ENCODE measurements at places on chromosomes 5 and 9.

DNA sequence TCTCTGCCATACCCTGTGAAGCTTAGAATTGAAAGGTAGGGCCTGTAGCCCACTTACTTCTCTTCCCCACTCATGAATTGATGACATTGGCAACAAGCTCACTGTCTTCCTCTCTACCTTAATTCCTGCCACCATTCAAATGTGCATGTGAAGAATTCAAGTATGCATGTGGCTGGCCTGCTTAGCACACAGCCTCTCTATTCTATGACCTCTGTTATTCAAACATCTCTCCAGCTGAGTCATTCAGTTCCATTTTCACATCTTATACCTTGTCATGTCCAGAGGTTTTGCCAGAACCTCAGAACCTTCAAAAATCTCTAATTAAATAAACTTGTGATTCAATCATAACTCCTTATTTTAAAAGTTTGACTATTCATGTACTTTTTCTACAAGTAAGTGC lies 114.7 kb upstream of the MAN2A1 start:
- H3K36me3 ChIP-seq, result no peaks in the 10 kb centered on the region
- H3K4me3 ChIP-seq, result no peak overlapping the region
- no peak for DNase-seq
- no peak overlapping the region for H3K27ac ChIP-seq
- H3K27me3 ChIP-seq, result no peaks in the 10 kb centered on the region

GRCh38 chr9:92635760-92636159 lies 34.2 kb downstream of the IPPK start:
- H3K4me1 ChIP-seq, result no peaks in the 10 kb centered on the region
- H3K27ac ChIP-seq, result no peak overlapping the region
- DNase-seq, result no peak
- H3K4me3 ChIP-seq, result no peak overlapping the region

- H3K27me3 ChIP-seq, result no peaks in the 10 kb centered on the region
- peaks cover 95% of the 10 kb centered on the region for H3K4me1 ChIP-seq
- no peak overlapping the region for H3K27ac ChIP-seq
- H3K36me3 ChIP-seq, result no peaks in the 10 kb centered on the region
- H3K4me3 ChIP-seq, result no peak overlapping the region
- DNase-seq, result no peak
Measured at GRCh38 chr5:119316906-119317305, 38.9 kb upstream of the TNFAIP8 start.

DNA sequence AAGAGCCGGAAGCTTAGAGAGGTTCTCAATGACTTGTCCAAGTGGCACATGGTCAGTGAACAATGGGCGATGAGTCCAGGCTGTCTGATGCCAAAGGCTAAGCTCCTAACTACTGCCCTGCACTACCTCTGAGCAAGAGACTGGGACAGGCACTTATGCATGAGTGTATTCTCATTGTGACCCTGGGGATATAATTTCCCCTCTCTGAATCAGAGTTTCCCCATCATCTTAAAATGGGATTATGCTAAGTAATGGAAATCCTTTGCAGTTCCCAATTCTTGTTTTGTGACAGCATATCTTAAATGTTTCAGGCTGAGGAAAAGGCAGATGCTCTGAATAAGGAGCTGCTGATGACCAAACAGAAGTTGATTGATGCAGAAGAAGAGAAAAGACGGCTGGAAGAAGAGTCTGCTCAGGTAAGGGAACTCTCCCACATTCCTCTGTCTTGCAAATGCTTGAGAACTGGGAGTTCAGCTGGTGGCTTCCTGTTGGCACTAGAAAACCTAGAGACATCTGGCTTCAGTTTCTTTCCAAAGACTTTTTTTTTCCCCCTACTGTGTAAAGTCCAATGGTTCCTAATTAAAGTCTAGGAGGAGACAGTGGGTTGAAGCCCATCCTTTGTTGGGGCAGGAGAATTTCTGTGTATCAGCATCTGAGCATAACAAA lies 64.1 kb downstream of the GPR21 start:
- no peak overlapping the region for H3K27ac ChIP-seq
- DNase-seq, result no peak

- no peaks in the 10 kb centered on the region for H3K4me1 ChIP-seq
- H3K27me3 ChIP-seq, result no peaks in the 10 kb centered on the region
- H3K4me3 ChIP-seq, result no peak overlapping the region
- H3K27ac ChIP-seq, result no peak overlapping the region
- no peak for DNase-seq
- H3K36me3 ChIP-seq, result no peaks in the 10 kb centered on the region
Measured at GRCh38 chr9:87451149-87451548, 46.5 kb upstream of the DAPK1 start.

DNA sequence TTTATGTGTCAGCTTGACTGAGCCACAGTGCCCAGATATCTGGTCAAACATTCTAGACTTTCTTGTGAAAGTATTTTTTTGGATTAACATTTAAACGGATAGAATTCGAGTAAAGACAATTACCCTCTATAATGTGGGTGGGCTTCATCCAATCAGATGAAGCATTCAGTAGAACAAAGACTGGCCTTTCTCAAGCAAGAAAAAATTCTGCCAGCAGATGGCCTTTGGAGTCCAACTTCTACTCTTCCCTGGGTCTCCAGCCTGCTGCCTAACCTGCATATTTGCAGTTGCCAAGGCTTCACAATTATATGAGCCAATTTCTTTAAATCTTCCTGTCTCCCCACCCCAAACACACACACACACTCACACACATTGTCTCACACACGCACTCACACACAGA lies 86.4 kb downstream of the MED10 start:
- no peaks in the 10 kb centered on the region for H3K27me3 ChIP-seq
- no peak overlapping the region for H3K4me3 ChIP-seq
- H3K27ac ChIP-seq, result no peak overlapping the region
- H3K36me3 ChIP-seq, result no peaks in the 10 kb centered on the region
- no peaks in the 10 kb centered on the region for H3K4me1 ChIP-seq

DNA sequence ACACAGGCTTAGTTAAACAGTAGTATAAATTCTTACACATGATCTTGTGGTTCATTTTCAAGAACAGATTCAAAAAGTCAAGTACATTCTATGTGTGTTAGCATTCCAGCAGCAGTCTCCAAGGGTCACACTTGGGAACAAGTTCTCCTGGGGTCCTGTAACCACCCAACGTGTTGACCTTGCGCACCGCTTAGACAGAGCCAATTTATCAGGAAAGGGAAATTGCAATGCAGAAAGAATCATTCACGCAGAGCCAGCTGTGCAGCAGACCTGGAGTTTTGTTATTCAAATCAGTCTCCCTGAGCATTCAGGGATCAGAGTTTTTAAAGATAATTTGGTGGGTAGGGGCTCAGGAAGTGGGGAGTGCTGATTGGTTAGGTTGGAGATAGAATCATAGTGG lies 8.5 kb upstream of the RXFP3 start:
- no peaks in the 10 kb centered on the region for H3K27me3 ChIP-seq
- H3K4me1 ChIP-seq, result no peaks in the 10 kb centered on the region
- H3K4me3 ChIP-seq, result no peak overlapping the region
- H3K36me3 ChIP-seq, result no peaks in the 10 kb centered on the region
- no peak overlapping the region for H3K27ac ChIP-seq
- DNase-seq, result no peak

GRCh38 chr9:6877671-6878161 lies 119.9 kb downstream of the KDM4C start:
- H3K4me3 ChIP-seq, result no peak overlapping the region
- no peaks in the 10 kb centered on the region for H3K27me3 ChIP-seq
- no peak for DNase-seq

DNA sequence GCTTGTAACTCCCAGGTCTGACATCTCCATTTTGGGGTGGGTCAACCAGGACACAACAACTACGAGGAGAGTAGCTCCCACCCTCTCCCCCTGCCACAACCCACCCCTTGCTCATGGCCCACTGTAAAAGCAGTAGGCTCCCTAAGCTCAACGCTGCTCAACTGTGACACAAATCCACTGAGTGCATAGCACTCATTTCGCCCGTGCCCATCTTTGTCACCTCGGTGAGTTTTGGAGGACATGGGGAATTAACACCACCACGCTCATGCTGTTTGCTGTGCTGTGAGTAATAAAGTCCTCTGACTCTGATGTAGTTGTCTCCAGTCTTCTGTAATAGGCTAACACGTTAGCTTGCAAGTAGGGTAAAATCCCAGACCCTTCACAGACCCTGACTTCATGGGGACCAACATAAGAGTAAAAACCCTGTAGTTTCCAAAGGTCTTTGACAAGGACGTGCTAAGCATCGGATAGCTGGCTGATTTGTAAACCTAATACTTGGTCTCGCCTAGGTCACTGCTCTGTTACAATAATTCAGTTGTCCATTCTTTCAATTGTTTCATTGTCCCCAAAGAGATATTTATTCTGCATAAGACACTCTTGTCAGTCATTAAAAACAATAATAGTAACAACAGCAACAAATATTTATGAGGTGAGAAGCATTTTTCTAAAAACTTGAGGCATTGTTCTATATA lies 7.7 kb downstream of the PLGRKT start:
- no peak overlapping the region for H3K4me3 ChIP-seq
- H3K27me3 ChIP-seq, result no peaks in the 10 kb centered on the region

- no peak overlapping the region for H3K4me3 ChIP-seq
- H3K4me1 ChIP-seq, result no peaks in the 10 kb centered on the region
- H3K27ac ChIP-seq, result no peak overlapping the region
- H3K27me3 ChIP-seq, result peaks cover 4% of the 10 kb centered on the region
- H3K36me3 ChIP-seq, result no peaks in the 10 kb centered on the region
Measured at GRCh38 chr5:77568082-77568481, 70.4 kb downstream of the OTP start.

DNA sequence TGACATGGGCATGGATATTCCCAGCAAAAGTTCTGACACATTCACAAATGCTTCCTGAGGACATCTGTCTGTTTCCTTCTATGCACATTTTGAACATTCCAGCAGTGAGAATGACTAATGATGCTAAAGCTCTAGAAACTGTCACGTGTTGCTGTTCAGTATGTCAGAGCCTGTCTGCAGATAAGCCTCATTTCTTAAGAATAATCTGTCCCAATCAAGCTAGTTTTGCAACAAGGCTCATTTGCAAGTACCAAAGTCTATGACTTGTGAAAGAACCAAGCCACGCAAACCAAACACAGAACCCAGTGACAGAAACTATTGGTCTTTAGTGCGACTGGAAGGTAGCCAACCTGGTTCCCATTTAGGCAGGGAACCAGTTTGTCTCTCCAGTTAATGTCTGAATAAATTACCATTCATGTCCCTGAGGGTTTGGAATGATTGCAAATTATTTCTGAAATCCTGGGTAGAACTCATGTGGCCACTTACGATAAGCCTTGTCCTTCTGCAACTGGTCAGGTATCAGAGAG lies 178.5 kb downstream of the C9orf152 start:
- H3K27me3 ChIP-seq, result no peaks in the 10 kb centered on the region
- H3K4me1 ChIP-seq, result peaks cover 17% of the 10 kb centered on the region
- no peak overlapping the region for H3K4me3 ChIP-seq
- DNase-seq, result no peak

DNA sequence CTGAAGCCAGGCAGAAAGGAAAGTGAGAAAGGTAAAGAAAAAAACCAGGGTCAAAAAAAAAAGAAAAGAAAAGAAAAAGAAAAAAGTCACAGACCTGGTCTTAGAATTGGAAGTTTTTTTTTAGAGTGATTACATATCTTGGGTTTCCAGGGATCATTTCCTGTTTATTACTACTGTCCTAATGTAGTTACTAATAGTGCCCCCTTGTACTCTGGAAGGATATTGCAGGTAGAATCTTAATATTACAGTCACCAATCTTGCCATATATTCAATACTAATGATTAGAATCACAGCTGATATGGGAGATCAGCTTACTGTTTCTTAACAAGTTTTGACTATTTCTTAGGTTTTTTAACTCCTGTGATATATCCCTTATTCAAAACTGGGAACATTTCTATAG lies 543.2 kb upstream of the CDH6 start:
- H3K27me3 ChIP-seq, result no peaks in the 10 kb centered on the region
- no peak overlapping the region for H3K4me3 ChIP-seq
- no peak overlapping the region for H3K27ac ChIP-seq
- no peaks in the 10 kb centered on the region for H3K36me3 ChIP-seq

- no peak for DNase-seq
- H3K4me1 ChIP-seq, result no peaks in the 10 kb centered on the region
- no peaks in the 10 kb centered on the region for H3K36me3 ChIP-seq
- no peak overlapping the region for H3K27ac ChIP-seq
- no peaks in the 10 kb centered on the region for H3K27me3 ChIP-seq
- no peak overlapping the region for H3K4me3 ChIP-seq
Measured at GRCh38 chr9:69500896-69501295, 171.3 kb downstream of the APBA1 start.

- DNase-seq, result no peak
- H3K27me3 ChIP-seq, result no peaks in the 10 kb centered on the region
- H3K4me1 ChIP-seq, result no peaks in the 10 kb centered on the region
- no peaks in the 10 kb centered on the region for H3K36me3 ChIP-seq
Measured at GRCh38 chr9:138064547-138064946, 187.0 kb downstream of the CACNA1B start.

DNA sequence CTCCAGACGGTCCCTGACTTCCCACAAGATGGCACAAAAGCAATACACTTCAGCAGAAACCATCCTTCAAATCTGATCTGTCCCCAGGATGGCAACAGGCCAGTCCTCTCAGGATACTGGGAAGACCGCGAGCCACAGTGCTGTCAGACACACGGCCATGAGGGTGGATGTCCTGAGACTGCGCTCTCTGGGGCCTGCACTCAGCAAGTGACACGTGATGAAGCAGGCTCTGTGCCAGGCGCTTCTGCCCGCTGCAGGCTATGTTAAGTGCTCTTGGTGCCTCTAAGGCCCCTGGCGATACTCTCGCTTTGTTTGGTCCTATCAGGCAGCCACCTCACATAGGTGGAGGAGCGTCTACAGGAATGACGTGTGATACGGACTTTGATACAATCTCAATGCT lies 7.1 kb downstream of the BRD9 start:
- no peak overlapping the region for H3K4me3 ChIP-seq
- peaks cover 6% of the 10 kb centered on the region for H3K4me1 ChIP-seq
- no peaks in the 10 kb centered on the region for H3K27me3 ChIP-seq
- no peak for DNase-seq

- no peaks in the 10 kb centered on the region for H3K27me3 ChIP-seq
- no peak for DNase-seq
- H3K4me3 ChIP-seq, result no peak overlapping the region
- no peaks in the 10 kb centered on the region for H3K36me3 ChIP-seq
- no peaks in the 10 kb centered on the region for H3K4me1 ChIP-seq
Measured at GRCh38 chr9:99351647-99352046, 129.6 kb downstream of the SEC61B start.

GRCh38 chr5:9196403-9197227 lies 349.3 kb downstream of the SEMA5A start:
- H3K4me1 ChIP-seq, result no peaks in the 10 kb centered on the region
- no peaks in the 10 kb centered on the region for H3K27me3 ChIP-seq
- H3K27ac ChIP-seq, result no peak overlapping the region

DNA sequence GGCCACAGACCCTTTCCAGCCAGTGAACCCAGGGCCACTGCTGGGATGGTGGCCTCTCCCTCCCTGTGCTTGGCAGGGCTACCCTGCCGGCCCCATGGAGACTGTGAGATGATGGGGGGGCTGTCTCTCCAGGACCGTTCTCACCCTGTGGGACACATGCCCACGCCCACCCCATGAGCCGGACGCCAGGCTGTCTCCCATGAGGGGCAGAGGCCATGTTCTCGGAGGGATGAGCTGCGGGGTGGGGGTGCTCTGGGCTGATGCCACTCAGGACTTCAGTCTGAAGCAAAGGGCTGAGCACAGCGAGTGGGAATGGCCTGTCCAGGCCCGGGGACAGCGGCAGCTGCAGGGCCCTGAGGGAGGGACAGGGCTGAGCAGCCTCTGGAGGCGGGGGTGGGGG lies 88.9 kb downstream of the KCNT1 start:
- no peak for DNase-seq
- H3K4me1 ChIP-seq, result no peaks in the 10 kb centered on the region
- H3K4me3 ChIP-seq, result no peak overlapping the region
- H3K27ac ChIP-seq, result no peak overlapping the region
- no peaks in the 10 kb centered on the region for H3K27me3 ChIP-seq

- H3K4me1 ChIP-seq, result no peaks in the 10 kb centered on the region
- no peaks in the 10 kb centered on the region for H3K27me3 ChIP-seq
- H3K36me3 ChIP-seq, result no peaks in the 10 kb centered on the region
- no peak overlapping the region for H3K4me3 ChIP-seq
Measured at GRCh38 chr5:64497386-64497785, 8.4 kb upstream of the RGS7BP start.
